Colonic mucosa (tissue), 4 donors: ENCODE measurements at places on chromosomes 12 and 14.

- no peak overlapping the region for H3K27ac ChIP-seq
- H3K4me1 ChIP-seq, result no peaks in the 10 kb centered on the region
- no peak overlapping the region for H3K4me3 ChIP-seq
- peaks cover 46% of the 10 kb centered on the region for H3K27me3 ChIP-seq
These were observed 128.0 kb downstream of the NDUFA12 start for GRCh38 chr12:94875525-94875924.

GRCh38 chr14:102183886-102184285 is 44.2 kb downstream of the WDR20 start:
- no peaks in the 10 kb centered on the region for H3K4me1 ChIP-seq
- H3K36me3 ChIP-seq, result no peaks in the 10 kb centered on the region
- no peak overlapping the region for H3K27ac ChIP-seq
- H3K4me3 ChIP-seq, result no peak overlapping the region

- peak overlapping the region; percentile 79 for H3K4me3 ChIP-seq
- no peaks in the 10 kb centered on the region for H3K27me3 ChIP-seq
- DNase-seq, result no peak
These were observed 514 bp upstream of the LARP4 start for GRCh38 chr12:50400104-50400637.

- H3K36me3 ChIP-seq, result no peaks in the 10 kb centered on the region
- H3K27ac ChIP-seq, result peak overlapping the region; percentile 92
- peak overlapping the region; percentile 66 for H3K4me3 ChIP-seq
- no peaks in the 10 kb centered on the region for H3K27me3 ChIP-seq
- H3K4me1 ChIP-seq, result peaks cover 7% of the 10 kb centered on the region
- DNase-seq, result peak; percentile 25
These were observed 473 bp upstream of the TMEM19 start for GRCh38 chr12:71685312-71685906.

DNA sequence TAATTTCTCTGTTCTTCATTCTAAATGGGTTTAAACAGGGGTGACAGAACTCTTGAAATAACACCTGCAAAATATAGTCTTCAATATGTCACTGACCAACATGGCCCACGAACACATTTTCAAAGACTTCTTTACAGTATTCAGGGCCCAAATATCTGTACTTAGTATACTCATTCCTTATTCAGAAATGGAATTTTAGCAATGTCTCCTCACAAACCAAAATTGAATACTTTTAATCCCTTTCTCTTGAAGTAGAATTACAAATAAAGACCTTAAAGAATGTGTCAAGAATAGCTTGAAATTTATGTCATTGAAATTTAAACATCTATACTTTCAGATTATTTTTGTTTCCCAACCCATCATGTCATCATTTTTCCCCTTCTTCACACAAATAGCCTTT is 263.1 kb downstream of the LRIG3 start:
- H3K4me3 ChIP-seq, result no peak overlapping the region
- H3K36me3 ChIP-seq, result no peaks in the 10 kb centered on the region
- no peak overlapping the region for H3K27ac ChIP-seq
- no peaks in the 10 kb centered on the region for H3K4me1 ChIP-seq
- H3K27me3 ChIP-seq, result no peaks in the 10 kb centered on the region
- DNase-seq, result no peak

DNA sequence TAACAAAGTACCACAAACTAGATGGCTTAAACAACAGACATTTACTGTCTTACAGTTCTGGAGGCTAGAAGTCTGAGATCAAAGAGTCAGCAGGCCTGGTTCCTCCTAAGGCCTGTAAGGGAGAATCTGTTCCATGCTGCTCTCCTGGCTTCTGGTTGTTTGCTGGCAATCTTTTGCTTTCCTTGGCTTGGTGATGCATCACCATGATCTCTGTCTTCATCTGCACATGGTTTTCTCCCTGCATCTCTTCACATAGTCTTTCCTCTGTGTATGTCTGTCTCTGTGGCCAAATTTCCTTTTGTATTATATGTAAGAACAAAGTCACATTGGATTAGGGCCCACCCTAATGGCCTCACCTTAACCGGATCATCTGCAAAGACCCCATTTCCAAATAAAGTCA is 168.5 kb downstream of the CAPZA3 start:
- no peaks in the 10 kb centered on the region for H3K36me3 ChIP-seq
- no peaks in the 10 kb centered on the region for H3K27me3 ChIP-seq
- H3K4me1 ChIP-seq, result no peaks in the 10 kb centered on the region
- H3K4me3 ChIP-seq, result no peak overlapping the region

DNA sequence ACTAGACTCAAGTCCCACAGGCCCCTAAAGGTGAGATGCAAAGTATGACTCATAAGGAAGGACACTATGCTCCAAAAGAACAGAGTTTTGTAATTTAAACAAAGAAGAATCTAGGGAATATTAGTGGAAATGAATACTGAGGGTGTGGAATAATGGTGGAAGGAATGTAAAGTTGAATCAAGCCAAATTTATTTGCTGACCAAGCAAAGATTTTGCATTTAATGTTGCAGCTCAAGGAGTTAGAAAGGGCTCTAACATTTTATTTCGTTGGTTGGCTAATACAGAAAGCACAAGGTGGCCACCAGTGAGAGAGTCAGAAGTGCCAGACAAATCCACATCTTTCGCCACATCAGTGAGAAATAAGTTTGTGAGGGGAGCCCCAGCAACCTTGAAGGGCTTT is 550.3 kb downstream of the FOXG1 start:
- no peak overlapping the region for H3K4me3 ChIP-seq
- H3K4me1 ChIP-seq, result no peaks in the 10 kb centered on the region
- no peaks in the 10 kb centered on the region for H3K27me3 ChIP-seq
- no peak for DNase-seq
- no peak overlapping the region for H3K27ac ChIP-seq

GRCh38 chr12:55728186-55728938 is 447 bp downstream of the CD63 start:
- H3K36me3 ChIP-seq, result no peaks in the 10 kb centered on the region
- peak overlapping the region; percentile 77 for H3K4me3 ChIP-seq
- H3K4me1 ChIP-seq, result peaks cover 10% of the 10 kb centered on the region
- peak overlapping the region; percentile 99 for H3K27ac ChIP-seq

GRCh38 chr12:58425481-58426392 is 484.4 kb downstream of the ATP23 start:
- H3K4me3 ChIP-seq, result no peak overlapping the region
- H3K4me1 ChIP-seq, result peaks cover 9% of the 10 kb centered on the region
- DNase-seq, result peak; percentile 62
- H3K27me3 ChIP-seq, result no peaks in the 10 kb centered on the region
- H3K27ac ChIP-seq, result peak overlapping the region; percentile 66

- no peaks in the 10 kb centered on the region for H3K36me3 ChIP-seq
- H3K4me1 ChIP-seq, result no peaks in the 10 kb centered on the region
- DNase-seq, result no peak
- H3K27ac ChIP-seq, result no peak overlapping the region
These were observed 653.6 kb downstream of the MED13L start for GRCh38 chr12:115623764-115624334.

DNA sequence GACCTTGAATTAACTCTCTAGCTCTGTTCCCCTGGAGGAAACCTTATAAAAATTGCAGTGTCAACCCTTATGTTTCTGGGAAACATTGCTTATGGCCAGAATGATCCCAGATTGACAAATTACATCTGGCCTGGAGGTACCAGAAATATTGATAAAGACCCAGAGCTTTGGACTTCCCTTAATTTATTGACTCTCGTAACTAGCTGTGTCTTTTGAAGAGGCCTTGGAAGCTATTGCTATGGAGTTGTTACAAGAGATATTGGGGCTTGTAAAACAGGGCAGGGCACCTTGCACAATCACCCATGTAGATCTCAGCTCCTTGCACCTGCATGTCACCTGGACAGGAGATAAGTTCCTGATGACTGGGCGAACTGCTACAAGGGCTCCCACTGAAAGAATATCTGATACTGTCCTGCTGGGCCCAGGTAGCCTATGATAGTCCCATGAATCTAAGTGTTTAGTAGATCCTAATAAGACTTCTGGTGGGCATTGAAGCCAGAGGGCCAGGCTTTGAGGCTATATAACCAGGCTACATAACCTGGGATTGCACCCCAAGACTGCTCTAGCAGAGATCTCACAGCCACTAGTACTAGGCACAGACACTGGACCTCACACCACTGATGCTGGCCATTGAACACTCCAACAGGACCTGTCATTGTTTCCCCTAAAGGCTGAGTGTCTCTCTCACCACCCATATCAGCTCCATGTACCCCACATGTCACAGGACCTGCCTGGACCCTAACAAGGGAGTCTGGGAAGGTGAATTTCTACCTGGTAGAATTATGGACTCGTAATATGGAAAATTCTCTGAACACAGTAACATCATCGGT is 135.7 kb upstream of the PWP1 start:
- no peaks in the 10 kb centered on the region for H3K36me3 ChIP-seq
- no peaks in the 10 kb centered on the region for H3K27me3 ChIP-seq
- no peaks in the 10 kb centered on the region for H3K4me1 ChIP-seq
- no peak for DNase-seq
- H3K4me3 ChIP-seq, result no peak overlapping the region

- no peaks in the 10 kb centered on the region for H3K4me1 ChIP-seq
- H3K4me3 ChIP-seq, result no peak overlapping the region
- H3K27ac ChIP-seq, result no peak overlapping the region
- DNase-seq, result no peak
- H3K36me3 ChIP-seq, result no peaks in the 10 kb centered on the region
- H3K27me3 ChIP-seq, result no peaks in the 10 kb centered on the region
These were observed 476.5 kb downstream of the APAF1 start for GRCh38 chr12:99121546-99121945.

DNA sequence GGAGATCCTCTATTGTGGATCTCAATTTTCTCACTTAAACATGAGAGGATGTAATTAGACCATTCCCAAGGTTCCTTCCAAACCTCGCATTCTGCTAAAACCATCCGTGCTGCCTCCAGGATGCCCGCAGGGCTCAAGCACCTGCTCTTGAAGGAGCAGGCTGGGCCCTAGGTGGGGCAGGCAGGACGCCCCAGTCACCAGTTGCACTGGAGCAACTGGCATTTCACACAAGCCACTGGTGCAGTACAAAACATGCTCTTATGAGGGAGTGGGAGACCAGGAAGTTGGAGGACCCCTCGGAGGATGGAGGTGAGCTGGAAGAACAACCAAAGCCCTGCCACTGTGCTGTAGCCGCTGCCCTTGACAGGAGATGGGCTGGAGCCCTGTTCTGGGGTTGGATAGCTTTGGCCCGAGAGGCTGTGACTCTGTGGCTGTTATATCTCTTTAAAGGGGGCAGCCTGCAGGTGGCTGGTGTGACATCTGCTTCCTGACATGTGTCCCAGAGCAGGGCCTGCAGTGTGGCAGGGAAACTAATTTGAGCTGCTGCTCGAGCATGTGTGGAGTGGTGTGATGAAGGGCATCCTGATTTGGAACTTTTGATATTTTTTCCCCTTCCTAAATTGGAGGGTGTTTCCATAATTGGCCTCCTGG is 122.2 kb downstream of the CRACR2A start:
- DNase-seq, result no peak
- no peaks in the 10 kb centered on the region for H3K27me3 ChIP-seq
- no peaks in the 10 kb centered on the region for H3K4me1 ChIP-seq
- H3K27ac ChIP-seq, result no peak overlapping the region
- no peak overlapping the region for H3K4me3 ChIP-seq
- no peaks in the 10 kb centered on the region for H3K36me3 ChIP-seq
